ENCODE measurements at places on chromosomes 4 and X.

DNA sequence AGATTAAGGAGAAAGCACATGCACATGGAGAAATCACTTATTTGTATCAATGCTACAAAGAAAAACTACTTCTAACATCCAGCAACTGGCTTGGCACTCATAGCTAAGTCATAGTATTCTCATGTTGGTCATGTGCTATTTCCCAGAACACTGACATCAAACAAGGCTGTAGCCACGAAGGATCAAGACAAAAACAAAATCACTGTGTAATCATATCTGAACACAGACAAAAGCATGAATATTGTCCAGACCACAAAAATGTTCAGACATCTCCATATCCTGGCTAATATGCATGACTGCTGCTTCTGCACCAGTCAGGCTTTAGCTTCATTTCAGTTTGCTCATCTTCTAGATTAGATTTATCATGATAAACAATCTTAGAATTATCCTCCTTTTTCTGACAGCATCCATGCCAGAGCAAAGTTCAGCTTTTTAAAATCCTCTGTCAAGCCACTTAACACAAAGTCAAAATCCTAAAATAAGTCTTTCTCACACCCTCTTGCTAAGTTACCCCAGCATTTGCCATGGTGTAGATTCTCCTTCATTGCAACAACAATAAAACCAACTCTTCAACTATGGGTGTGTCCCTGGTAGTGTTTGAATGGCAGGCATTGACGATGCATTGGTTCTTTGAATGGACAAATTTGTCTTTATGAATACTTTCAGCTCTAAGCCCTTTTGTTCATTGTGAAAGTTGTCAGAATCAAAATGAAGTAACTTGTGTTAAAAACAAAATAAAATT lies 39.1 kb upstream of the NPFFR2 start:
- no peak for DNase-seq

- DNase-seq: no peak
These were observed 40.4 kb upstream of the PROM1 start for GRCh38 chr4:16124232-16124631.

DNA sequence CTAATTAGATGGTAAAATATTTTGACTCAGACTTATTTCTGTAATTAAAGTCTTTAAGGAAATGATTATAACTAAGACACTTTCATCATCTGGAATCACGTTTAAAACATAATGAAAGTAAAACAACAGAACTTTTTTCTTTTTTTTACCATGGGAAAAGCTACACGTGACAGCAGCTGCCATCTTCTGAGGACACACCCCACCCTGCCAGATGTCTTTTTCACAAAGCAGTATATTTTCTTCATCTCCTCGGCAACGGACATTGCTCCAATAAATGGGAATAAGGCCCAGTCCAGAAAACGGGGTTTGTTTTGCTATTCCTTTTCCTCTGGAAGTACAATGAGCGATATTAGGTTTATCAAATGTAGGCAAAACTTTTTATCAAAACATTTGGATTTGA lies 17.5 kb downstream of the PRSS12 start:
- DNase-seq: no peak

DNA sequence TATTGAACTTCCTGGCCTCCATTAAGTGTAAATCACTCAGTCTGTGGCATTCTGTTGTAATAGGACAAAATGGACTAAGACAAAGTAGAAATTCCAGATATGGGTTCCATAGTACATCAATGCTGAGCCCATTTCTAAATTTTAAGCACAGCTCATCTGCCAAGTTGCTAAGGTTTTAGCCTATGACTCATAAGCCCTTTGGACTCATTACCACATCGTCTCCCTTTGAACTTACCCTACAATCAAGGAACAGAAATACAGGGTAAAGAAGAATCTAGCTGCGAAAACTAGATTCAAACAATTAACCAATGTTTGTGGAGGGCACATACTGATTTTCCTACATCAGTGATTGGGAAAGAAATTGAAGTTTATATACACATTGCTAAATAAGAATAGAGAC lies 31.8 kb downstream of the NAA11 start:
- DNase-seq: no peak

DNA sequence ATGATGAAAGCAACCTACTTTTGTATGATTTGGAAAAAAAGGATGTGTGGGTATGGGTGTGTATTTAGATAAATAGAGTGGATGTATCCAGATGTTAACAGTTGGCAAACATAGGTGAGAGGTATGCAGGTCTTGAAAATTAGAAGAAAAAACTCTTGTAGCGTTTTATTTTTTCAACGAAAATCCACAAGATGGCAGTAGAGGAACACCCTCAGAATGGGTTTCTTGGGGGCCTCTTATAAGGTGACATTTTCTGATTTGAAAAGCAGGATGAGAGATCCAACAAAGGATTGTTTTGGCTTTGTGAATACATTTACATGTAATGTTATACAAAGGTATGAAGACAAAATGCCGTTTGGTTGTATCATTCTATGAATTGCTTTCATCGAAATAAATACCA lies 68.3 kb downstream of the FMR1NB start:
- DNase-seq: peak; percentile 9

DNA sequence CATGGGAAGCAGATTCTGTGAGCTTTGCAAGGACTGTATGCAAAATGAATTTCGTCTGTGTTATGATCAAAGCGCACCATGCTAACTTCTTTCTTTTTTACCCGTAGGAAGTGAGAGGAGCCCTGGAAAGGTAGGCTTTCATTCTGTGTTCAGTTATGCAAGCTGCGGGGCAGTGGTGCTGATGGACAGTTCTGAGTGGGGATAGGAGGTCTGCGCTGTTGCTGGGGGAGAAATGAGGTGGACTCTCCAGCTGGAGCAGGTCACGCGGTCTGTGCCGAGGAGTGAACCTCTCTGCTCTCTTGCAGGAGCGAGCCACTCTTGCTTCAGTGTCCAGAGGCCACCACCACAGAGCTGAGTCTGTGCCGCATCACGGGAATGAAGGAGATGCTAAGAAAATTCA lies 4.5 kb downstream of the TRIML1 start:
- DNase-seq: no peak

GRCh38 chr4:77393996-77394395 lies 211.6 kb upstream of the CXCL13 start:
- no peak for DNase-seq

- no peak for DNase-seq
These were observed 436.6 kb downstream of the SPRY1 start for GRCh38 chr4:123833171-123833643.

GRCh38 chrX:136215559-136215958 lies 35.6 kb downstream of the MAP7D3 start:
- DNase-seq: no peak

- no peak for DNase-seq
These were observed 33.6 kb upstream of the NOCT start for GRCh38 chr4:138981930-138982390.

- no peak for DNase-seq
These were observed 3.2 kb upstream of the AMMECR1 start for GRCh38 chrX:110321081-110321480.

DNA sequence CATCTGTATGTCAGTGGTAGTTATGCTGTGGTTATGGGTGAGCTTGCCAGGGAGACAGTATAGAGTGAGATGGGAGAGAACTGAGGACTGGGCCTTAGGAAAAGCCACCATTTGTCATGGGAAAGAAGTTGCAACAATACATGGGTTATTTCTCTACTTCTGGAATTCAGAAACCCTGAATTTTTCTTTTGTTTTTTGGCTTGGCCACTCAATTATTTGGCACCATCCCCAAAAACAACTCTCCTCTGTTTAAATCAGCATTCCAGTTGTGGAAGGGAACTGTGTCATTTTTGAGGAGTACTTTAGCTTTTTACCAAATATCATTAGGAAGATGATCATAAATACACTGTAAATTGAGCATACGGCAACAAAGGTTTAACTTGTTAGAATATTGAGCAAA lies 41.1 kb upstream of the ACSL4 start:
- DNase-seq: no peak

DNA sequence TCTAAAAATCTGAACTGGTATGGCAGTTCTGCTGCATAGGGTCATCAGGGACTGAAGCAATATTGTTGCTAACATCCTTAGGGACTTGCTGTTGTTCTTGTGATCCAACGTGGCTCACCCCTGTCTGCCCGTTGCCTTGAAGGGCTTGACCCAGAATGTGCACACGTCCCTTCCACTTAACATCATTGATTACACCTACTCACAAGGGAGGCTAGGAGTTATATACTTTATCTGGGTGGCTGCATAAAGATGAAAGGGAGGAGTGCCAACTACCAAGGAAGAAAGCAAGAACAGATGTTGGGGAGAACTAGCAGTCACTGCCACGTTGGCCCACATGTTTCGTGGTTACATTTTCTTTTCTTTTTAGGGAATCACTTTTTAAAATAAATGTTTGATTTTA lies 34.0 kb downstream of the SLC9A6 start:
- DNase-seq: no peak

DNA sequence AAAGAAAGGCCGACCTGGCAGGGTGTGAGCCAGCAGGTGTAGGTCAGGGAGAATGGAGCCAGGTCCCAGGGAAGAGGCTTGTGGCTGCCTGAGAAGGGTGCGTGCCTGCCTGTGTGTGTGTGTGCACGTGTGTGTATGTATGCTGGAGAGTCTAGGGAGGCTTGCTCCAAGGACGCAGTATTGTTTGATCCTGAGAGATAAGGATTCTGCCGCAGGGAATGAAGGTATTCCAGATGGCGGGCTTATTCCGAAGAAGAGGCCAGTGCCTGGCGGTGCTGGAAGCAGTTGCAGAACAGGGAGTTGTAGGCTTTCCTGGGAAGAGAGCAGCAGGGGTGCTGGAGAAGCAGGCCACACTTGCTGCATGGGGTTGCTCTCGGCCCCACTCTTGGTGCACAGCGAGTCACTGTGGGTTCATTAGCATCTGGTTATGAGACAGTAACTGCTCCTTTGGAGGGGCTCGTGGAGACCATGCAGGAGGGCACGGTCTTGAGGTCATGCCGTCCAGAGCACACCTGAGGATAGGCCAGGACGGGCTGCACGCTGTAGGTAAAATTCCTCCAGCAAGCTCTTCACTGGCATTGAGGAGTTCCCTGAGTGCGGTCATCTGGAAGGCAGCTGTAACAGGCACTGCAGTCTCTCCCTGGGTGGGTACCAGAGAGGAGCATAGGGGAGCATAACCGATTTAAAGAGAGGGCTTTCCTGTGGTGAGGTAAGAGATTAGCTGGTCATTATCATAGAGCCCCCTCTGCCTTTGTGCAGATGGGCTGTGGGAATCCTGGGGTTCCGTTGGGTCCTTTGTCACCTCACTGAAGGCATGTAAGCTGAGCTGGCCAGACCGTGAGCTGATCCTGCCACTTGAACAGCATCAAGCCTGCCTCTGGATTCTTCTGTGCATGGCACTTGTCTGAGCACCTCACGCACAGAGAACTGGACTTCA lies 29.9 kb upstream of the MSANTD1 start:
- no peak for DNase-seq

GRCh38 chr4:107814758-107815157 lies 10.0 kb upstream of the SGMS2 start:
- DNase-seq: no peak

DNA sequence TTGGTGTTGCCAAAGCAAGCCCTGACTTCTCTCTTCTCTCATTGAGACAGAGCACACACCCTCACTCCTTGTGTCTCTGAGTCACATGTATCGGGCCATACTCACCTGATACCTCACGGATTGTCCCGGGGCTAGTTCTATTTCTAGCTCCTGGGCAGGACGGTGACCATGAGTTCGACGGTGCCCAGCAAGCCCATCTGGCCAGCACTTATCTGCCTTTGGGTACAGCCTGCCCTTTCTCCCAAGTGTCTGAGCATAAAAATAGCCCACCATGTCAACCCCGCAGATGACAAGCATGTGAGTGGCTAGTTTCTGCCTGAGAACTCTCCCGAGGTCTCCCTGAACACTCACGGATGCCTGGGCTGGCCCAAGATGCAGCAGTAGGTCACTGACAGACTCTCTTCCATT lies 158.5 kb downstream of the DHRSX start:
- DNase-seq: no peak

DNA sequence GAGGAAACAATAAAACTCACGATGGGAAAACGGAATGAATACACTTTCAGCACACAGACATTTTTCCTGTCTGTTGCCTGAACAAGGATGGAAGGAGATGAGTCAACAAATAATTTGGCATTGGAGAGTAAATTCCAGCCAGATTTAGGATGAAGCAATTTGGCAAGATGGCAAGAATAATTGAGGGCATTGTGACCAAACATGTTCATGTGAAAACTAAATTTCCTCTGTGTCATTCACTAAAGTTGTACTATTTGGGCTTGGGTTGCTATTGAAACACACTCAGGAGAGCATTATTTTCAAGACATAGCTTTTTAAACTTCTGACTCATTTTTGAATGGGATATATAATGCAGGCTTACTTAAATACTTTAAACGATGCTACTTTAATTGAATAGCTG lies 1614.4 kb downstream of the PCDH19 start:
- DNase-seq: no peak

Data from GM06990 (cell line).